ENCODE measurements at places on chromosomes 3 and 15.

DNA sequence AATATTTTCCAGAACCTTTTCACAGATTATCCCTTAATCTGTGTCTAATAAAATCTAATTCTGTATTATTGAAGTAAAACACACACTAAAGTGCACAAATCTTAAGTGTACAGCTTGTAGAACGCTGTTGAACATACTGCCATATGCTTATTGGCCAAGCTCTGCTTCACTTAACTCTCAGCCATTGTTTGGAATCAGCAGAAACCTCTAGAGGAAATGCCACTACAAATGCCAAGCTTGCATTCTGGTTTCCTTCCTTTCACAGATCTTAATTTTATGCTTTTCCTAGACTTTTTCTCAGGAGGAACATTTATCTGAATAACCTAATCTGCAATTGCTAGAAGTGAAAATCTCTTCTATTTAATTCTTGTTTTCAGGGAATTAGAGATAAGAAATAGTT is 10.1 kb downstream of the MNS1 start:
- no peak for DNase-seq

DNA sequence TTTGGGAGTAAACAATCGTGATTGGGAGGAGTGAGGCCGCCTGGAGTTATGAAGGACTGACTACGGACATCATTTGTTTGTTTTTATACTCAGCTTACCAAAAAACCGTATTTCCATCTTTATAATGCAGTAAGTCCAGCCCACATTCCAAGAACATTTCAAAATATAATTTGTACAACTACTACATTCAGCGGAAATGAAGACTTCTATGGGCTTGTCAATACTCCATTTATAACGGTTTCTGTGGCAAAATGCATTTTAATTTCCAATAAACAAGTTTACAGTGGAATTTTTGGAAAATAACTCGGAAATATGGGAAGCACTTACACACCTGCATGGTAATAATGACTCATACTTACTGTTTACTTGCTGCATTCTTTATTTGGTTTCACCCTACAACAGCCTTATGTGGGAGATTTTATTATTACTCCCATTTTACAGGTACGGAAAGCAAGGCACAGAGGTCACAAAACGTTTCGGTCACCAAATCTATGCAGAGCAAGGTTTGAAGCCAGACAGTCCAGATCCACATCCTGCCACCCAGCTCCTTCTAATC is 62.3 kb downstream of the LDHAL6B start:
- DNase-seq = no peak

- no peak for DNase-seq
These were observed 3.0 kb upstream of the VIPR1 start for GRCh38 chr3:42499478-42499871.

GRCh38 chr3:112018712-112019111 is 15.8 kb upstream of the TMPRSS7 start:
- DNase-seq = no peak

DNA sequence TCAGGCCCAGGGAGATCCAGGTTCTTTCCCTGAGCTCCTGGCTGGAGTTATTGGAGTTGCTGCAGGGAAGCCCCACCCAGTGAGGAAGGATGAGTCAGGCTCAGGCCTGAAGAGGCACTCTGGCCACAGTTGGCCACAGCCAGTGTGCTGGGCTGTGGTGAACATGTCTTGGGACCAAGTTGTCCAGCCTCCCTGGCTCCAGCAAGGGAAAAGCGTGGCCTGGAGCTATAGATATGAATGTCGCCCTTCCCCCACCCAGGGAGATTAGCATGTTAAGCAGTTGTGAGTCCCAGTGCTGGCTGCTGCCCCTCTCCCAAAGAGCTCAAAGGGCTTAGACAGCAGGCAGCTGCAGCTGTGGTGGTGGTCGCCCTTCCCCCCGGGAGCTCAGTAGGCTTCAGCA is 963.2 kb downstream of the ROBO2 start:
- DNase-seq = no peak

DNA sequence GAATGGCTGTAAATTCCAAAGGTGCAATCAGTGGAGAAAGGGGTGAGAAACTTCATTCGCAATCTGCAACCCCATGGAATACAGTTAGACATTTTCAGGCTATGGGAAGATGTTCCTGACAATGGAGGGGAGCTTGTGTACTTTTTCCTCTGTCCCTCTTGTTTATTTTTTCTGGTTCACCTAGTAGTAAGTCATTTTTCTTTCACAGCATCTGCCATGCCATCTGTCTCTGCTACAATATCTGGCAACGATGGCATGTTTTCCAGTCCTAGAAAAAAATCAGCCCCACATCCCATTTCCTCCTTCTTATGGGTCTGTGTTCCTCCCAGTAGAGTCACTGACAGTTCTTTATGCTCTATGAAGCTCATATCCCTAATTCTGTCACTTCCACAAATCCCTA is 76.0 kb downstream of the SSR3 start:
- no peak for DNase-seq

DNA sequence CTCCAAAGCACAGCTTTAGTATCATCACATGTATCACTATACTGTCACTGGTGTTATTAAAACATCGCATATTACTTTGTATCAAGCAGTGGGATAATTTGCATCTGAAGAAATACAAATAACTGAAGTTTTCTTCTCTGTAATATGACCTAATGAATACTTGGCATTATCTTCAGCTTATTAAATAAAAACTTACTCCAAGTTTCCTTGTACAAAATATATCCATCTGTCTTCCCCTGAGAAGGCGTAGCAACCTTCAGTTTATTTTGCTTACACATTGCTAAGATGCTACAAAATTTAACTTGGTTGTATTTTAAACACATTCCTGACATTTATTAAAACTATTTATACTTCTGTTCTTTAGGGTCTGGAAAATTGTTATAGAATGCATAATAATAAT is 13.7 kb downstream of the FGF7 start:
- DNase-seq = no peak

DNA sequence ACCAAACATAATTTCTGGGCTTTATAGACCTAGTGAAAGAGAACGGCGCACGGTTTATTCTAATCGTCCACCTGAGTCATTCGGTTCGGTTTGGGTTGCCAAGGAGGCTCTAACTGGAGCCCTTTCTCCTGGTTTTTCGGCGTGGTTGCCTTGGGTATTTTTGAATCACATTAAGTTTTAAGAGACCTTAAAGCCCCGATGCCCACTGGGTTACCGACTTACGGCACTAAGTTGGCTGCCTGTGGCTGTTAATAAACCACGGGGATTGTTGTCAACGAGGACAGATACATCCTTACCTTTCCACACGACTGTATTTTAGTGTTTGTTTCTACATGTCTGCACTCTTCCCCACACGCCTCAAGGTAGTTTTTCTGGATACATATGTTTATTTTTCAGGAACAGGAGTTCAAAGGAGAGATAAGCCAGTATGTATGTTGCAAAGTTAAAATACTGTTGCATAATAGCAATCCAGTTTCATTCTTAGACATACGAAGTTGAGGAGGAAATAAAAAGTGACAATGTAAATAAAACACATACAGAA is 1.2 kb upstream of the ANP32A start:
- peak; percentile 18 for DNase-seq

- DNase-seq = no peak
These were observed 86.9 kb downstream of the ZNF609 start for GRCh38 chr15:64547275-64547674.

DNA sequence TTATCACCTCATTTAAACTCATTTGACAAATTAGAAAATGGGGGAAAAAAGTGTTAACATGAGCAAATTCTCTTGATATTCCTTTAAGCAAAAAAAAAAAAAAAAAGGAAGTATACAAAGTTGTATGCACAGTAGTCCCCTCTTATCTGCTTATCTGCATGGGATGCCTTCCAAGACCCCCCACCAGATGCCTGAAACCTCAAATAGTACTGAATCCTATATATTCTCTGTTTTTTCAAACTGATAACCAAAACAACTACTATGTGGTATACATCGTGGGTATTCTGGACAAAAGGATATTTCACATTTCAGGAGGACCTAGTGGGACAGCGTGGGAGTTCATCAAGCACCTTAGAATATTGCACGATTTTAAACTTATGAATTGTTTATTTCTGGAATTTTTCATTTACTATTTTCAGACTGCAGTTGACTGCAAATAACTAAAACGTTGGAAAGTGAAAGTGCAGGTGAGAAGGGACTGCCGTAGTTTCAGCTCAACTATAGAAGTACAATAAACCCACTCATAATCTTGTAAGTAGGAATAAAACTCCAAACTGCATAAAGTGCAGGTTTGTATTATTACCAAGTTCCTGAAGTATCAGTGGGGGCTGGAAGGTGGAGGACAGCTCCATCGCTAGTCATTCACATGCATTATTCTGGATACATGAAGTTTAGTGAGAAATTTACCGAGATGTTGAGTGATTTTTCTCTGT is 43.6 kb upstream of the PLCL2 start:
- no peak for DNase-seq

DNA sequence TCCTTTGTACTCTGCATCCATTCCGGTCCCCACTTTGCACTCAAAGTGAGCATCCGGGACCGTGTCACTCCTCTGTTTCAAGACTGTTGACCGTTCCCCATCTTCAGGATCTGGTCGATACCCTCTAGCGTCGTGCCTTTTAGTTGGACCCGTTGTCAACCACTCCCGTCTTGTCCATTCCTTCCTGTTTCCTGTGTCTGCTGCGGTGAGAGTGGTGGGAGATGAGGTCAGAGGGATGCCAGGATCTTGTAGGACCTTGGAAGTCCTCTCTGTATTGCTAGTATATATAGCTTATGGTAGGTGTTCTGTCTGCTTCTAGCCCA is 624 bp downstream of the BRK1 start:
- DNase-seq = no peak
